ENCODE measurements at places on chromosomes 3 and 15.

GRCh38 chr3:5217824-5218595 lies 30.5 kb downstream of the EDEM1 start:
- no peak for DNase-seq

GRCh38 chr3:72338942-72339669 lies 509.1 kb downstream of the SHQ1 start:
- DNase-seq = no peak

DNA sequence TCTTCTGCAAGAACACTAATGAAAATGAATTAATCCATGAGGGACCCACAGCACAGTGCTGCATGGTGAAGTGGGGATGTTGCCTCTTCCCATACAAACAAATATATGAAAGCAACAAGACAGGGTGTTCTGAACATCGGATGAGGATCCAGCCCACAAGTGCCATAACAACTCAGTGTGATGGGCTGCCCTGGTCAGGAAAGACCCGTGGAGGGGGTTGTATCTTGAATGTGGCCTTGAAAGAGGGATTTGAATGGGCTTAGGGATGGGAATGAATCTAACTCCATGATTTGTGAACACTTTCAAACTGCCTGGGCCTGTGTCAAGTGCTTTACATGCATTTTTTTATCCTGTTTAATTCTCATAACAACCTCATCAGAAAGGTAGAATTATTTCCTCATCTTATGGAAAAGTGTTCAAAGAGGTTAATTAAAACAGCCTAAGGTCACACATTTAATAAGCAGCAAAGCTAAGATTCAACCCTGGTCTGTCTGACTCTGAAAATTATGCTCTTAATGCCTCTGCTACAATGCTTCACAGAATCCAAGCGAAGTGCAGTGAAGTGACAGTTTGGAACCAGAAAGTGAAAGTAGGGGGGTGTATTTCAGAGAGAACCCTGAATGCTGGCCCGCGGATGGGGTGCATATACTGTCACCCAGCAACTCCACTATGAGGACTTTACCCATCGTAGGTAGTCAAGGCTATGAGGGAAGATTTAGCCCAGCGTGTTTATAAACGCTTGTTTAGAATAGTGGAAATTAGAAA lies 65.6 kb upstream of the HEG1 start:
- DNase-seq = no peak

GRCh38 chr3:64195789-64196188 lies 29.5 kb downstream of the PRICKLE2 start:
- DNase-seq = no peak

- DNase-seq = peak; percentile 59
Measured at GRCh38 chr3:100492059-100493006, at the start of gene TMEM45A. TMEM45A (plus strand) TSS chr3:100492619; CDS start chr3:100555212, 62,593 bp downstream.

GRCh38 chr15:62348623-62349022 lies 183.5 kb upstream of the C2CD4B start:
- DNase-seq = no peak

DNA sequence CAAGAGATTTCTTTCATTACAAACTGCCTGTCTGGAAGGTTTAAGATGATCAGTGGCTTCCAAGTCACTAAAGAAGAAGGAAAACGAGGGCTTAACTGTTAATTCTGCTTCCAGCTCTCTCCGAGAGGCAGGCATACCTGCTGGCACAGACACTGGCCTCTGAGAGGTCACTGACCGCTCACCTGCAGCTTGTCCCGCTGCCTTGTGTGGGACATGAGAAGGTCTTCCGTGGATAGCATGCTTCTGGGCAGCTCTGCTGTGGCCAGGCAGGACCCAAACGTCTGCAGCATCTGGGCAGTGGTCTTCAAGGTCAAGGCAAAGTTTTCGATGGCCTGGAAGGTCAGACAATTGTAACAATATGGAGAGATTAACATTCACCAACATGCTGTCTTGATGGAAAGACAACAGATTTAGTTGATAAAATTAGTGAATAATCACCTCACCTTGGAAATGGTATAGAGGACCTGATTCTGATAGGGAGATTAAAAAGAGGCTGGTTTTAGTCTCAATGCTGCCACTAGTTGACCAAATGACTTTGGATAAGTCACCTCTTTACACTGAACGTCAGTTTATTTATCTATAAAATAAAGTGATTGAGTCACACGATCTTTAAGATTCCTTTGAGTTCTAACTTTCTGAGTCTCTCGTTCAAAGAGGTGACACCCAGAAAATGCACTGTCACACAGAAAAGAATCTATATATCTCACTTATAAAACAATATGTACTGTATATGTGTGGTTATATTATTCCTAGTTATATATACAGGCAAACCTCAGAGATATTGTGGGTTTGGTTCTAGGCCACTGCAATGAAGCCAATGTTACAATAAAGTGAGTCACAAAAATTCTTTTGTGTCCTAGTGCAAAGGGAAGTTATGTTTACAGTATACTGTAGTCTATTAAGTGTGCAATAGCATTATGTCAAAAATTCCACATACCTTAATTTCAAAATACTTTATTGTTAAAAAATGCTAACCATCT lies 65.1 kb downstream of the B3GNT5 start:
- DNase-seq = no peak
